ENCODE measurements at places on chromosomes 2 and 18.

DNA sequence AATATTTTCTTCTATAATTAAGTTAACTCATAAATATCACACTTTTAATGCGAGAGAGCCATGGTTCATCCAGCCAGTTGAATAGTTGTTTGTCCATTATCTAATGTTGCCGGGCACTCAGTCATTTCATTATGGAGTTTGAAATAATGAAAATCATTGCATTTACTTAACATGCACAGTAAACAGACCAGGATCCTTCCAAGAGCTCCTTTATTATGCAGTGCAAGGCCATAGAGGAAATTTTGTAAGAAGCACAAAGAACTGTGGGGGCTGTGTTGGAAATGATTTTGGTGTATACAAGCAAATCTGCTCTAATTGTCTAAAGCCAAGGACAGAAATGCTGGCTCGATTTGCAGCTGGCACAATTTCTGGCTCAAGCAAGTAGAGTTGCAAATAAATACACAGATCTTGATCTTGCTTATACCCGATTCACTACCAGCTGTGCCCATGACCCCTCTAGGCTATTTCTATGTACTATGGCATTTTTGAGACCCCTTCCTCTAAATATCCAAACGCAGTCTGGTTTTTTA, 400.3 kb upstream of the HNRNPA3 start:
- no peak for DNase-seq

- no peak for DNase-seq
These were observed 58.6 kb downstream of the TSHZ1 start for GRCh38 chr18:75269124-75269680.

DNA sequence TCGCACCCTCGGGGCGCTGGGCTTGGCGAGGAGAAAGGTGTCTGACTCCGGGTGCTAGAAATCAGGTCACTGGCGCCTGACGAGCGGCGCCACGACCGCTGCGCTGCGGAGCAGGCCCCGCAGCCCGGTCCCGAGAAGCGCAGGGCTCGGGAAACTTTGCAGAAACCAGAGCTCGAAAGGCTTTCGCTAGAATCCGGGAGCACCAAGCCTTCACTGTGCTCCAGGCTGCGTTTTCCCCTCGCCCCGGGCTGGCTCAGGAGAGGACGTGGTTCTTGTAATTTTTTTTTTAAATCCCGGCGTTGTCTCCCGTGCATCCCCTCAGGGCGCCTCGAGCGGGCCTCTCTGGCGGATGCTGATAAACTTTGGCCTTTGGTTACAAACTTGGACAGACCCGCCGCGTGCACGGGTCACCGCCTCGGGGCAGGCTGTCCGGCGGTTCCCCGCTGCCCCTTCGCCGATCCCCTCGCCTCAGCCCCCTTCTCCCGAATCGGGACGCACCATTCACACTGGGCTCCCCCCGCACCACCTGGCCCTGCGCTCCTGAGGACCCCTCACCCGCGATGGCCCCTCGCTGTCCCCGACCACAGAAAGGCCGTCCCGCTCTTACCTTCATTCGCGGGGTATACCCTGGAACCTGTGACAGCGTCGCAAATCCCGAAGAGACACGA, 419 bp downstream of the EPHA4 start:
- DNase-seq: no peak

DNA sequence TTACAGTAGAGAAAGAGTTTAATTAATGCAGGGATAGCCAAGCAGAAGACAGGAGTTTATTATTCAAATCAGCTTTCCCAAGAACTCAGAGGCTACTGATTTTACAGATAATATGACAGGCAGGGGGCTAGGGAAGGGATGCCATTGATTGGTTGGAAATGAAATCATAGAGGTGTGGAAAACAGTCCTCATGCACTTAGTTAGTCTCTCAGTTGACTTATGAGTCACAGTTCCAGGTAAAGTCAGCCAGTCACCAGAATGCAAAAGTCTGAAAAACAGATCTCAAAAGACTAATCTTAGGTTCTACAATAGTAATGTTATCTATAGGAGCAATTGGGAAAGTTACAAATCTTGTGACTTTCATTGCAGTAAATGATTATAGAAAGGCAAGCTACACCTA, 676.4 kb upstream of the CHAC2 start:
- DNase-seq: no peak

- no peak for DNase-seq
These were observed 8.7 kb upstream of the PSD4 start for GRCh38 chr2:113164930-113165585.

DNA sequence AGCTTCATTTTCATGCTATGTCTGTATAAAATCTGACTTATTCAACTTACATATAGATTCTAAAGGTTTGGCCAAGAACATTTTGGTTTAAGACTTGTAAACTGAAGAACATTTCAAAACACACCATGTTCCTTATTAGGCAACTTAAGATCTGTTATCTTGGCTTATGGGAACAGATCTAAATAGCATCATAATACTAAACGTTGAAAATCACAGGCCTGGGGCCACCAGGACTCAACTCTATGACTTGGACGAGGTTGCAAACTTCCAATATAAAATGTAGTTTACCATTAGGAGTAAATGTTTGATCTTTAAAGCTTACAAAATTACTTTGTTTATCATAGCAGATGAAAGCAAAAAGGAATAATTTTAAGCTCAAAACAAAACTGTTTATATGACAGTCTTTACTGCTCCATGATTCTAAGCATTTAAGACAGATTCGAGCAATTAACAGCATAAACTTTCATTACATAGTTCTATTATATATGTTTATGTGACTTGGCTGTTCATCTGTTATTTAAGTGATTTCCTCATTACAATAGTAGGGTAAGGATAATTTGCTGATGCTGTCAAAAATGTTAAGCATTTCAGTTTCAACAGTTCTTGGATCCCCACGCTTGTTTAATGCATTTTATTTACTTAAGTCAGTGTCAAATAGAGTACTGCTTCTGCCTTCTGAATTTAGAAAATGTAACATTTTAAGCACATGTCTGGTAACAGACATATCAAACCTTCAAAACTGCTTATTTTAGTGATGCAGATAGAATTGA, 8.3 kb downstream of the TCF4 start:
- no peak for DNase-seq

DNA sequence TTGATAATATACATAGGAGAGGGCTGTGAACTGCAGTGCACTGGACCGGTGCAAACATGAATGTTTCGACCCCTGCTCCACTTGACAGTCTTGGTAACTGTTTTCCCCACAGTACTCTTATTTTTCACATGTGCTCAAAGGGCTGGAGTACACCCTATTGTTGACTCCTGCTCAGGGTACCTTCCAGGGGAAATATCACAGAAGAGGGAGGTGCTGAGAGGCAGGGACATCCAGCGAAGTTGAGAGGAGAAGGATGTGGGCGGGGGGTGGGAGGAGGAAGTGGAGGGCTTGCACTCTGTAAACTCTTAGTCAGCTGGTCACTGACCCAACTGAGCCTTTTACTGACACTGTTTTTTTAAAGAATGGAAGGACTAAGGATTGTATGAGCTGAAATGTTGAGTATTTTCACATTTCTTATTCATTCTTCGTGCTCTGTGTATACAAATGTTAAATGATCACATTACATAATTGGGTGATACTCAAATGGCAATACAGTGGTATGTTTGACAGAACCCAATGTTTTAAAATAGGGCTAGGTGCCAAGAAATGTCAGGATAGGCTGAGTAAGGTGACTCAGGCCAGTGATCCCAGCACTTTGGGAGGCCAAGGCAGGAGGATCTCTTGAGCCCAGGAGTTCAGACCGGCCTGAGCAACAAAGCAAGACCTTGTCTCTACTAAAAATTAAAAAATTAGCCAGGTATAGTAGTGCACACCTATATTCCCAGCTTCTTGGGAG, 10.0 kb downstream of the INPP4A start:
- DNase-seq: no peak

DNA sequence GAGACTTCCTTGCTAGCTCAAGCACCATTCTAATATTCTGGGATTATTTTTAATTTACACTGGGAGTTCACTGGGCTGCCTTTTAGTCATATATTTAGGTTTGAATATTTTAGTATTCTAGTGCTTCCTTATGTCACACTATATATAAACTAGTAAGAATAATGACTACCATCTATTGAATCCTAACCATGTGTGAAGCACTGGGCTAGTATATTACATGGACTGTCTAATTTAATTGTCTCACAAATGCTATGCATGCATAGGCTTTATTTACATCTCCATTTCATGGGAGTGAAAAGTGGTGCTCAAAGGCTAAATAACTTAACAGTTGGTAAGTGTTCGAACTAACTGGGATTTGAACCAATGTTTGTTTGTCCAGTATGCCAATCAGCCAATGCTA, 272.4 kb downstream of the RND3 start:
- no peak for DNase-seq

DNA sequence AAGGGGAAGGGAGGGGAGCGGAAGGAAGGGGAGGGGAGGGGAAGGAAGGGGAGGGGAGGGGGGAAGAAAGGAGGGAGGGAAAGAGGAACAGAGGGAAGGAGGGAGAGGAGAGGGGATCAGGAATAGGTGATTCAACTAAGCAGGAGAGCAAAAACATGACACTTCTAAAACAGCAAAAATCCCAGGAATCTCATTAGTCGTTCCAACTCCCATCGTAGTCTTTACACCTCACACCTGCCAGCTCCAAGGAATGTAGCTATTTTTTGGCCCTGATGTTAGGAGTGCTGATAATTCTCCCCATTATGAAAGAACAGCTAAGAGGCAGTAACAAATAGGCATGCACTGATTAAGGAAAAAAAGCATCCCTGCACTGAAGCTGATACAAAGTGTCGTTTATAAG, 709.9 kb upstream of the PKDCC start:
- no peak for DNase-seq

DNA sequence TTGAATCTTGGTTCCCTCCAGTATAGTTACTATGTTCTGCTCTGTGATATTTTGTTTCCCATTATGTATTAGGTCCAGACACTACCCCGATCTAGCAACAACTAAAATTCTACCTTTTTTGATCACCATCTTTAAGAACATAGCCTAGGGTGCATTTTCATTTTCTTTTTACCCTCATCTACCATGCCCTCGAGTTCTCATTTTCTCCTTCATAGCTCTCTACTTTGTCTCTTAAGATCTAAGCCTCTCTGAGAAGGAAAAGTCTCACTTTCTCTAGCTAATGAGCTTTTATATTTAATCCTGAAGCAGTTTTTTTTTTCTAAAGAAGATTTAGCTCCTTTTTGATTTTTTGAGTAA, 1089.4 kb upstream of the SLC39A10 start:
- no peak for DNase-seq

DNA sequence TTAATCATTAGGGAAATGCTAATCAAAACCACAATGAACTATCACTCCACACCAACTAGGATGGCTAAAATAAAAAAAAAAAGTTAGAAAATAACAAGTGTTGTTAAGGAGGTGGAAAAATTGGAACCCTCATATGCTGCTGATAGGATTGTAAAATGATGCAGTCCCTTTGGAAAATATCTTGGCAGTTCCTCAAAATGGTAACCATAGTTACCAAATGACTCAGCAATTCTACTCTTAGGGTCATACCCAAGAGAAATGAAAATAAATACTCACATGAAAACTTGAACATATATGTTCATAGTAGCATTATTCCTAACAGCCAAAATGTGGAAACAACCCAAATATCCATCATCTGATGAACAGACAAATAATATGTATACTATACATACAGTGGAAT, 15.7 kb upstream of the ACVR2A start:
- no peak for DNase-seq

DNA sequence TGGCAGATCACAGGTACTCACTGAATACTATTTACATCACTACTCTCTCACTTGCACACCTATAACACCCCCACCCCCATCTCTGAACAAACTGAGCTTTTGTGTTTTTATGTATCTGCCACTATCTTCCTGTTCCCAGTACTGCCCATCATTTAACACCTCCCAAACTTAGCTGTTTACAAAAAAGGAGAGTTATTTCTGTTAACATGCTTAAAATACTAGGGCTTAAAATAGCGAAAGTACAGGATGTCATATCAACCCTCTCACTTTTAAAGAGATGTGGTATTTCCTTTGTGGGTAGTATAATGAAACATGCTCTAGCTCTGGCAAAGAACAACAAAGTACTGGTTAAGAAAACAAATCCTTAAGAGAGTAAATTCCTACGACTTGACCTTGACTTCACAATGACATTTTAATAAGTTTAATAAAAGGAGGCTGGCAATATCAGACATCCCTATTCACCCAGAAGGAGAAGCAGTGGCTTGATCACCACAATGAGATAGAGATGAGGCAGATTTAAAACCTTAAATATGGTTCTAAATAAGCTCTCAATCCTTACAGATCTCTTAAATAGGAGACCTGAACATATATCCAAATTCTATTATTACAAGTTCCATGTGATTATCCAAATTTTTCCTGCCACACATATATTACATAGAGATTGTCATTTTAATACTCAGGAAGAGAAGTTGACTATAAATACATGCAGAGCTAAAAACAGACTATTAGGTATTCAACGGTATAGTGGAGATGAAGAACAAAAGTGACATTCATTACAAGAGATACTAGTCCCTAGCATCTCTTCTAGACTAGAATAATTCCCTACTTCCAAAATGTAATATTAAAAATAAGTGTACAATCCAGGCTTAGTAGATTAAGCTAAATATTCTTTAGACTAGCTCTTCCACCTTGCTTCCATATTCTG, 36.9 kb downstream of the TRAK2 start:
- DNase-seq: no peak

- DNase-seq: peak; percentile 9
These were observed 411.0 kb upstream of the GYPC start for GRCh38 chr2:126244937-126245336.

DNA sequence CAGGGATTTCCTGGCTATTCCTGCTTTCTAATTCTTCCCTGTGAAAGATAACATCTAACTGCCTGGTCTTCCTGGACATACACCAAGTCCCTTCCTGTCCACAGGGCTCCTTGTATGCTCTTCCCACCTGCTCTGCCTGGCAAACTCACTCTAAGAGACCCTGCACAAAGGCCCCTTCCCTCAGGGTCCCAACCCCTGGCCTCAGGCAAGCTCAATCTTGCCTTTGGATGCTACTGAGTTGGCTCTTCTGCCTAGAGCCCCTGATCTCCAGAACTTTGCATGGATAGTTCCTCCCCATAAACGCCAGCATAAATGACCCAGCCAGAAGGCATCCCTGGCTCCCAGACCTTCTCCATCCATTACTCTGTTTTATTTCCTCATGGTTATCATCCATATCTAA, 98.3 kb upstream of the OTOS start:
- DNase-seq: no peak

- DNase-seq: no peak
These were observed 33.5 kb upstream of the ATG16L1 start for GRCh38 chr2:233217892-233218377.

- no peak for DNase-seq
These were observed 1733.6 kb upstream of the CELF4 start for GRCh38 chr18:39299152-39299551.

- no peak for DNase-seq
These were observed 164.2 kb downstream of the C1D start for GRCh38 chr2:67898595-67898994.

- DNase-seq: peak; percentile 98
These were observed at the start of gene TIA1 for GRCh38 chr2:70248181-70248847. Gene TIA1 (minus strand): TSS chr2:70248628. CDS start chr2:70248430, 198 bp downstream.

DNA sequence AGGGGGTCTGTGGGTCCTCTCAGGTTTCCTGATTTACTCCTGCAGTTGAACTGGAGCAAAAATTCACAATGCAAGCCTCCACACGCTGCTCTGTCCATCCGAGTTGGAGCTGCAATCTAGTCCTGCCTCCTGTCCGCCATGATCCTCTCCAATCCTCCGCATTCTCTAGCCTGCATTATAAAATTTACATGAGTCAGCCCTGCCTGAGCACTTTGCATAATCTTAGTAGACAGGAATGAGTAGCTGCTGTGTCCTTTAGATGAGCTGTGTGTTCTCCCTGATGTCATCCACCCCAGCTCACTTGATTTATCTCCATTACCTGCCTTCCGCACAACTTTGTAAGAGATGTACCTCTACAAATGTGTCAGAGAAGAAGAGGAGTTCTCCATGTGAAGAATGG, 355.6 kb downstream of the STK39 start:
- no peak for DNase-seq

GRCh38 chr2:16625201-16625729, 40.4 kb downstream of the CYRIA start:
- DNase-seq: no peak
